ENCODE measurements at places on chromosomes 16 and 17.

- DNase-seq: no peak
Observed at GRCh38 chr16:990516-991291, 9.1 kb downstream of the SOX8 start.

GRCh38 chr16:73778887-73779286, 517.7 kb upstream of the PSMD7 start:
- DNase-seq: no peak

DNA sequence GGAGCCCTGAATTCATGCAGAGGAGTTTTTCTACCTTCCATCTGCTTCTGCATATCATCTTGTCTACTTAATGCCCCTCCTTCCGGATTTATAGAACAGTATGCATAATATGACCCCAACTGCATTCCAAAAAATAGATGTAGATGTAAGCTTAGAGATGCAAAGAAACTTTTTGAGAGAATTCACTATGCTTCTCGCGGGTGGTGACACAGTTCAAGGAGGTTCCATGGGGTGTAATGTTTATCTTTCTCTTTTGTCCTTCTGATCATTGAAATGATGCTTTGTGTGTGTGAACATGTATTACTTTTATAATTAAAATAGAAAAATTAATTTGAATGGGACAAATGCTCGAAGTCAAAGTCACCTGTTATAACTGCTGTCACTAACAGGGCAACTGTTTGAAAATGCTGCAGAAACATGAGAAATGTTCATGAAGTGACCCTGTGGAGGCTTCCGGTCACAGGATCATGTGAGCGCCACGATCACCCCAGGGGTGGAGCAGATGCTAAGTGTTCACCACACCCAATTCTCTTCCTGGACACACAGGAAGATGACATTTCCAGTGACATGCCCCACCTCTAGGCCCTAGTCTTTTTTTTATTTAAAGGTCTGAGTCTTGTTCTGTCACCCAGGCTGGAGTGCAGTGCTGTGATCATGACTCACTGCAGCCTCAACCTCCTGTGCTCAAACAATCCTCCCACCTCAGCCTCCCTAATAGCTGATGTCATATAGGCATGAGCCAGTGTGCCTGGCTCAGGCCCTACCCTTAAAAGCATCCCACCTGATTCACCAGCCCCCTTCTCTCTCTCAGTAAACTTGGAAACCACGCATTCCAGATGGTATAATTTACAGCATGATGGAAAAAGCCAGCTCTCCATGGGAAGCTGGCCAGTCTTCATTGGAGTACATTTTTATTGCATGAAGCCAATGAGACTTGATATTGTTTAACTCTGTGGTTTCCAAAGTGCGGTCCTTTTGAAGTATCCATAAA, 21.0 kb upstream of the AGRP start:
- peak; percentile 40 for DNase-seq

- no peak for DNase-seq
Observed at GRCh38 chr17:44176671-44177501, 6.4 kb downstream of the ASB16 start.

- DNase-seq: peak; percentile 95
Observed at GRCh38 chr16:65658349-65658748, 536.5 kb upstream of the CDH11 start.

DNA sequence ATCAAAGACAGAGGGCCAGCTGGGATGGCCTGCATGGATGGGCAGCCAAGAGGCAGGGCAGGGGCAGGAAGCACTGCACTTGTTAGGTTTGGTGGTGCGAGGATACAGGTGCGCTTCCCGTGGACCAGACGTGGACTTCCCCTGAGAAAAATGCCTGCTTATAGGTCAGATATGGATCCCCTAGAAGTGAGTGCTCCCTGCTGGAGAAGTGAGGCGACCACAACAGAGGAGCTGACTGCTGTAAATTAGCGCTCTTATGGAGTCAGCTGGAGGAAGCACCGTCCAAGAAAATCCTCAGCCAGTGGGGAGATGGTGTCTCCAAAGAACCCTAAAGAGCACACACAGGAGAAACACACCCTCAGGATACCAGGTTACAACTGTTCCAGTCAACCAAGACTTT, 27.7 kb upstream of the CCDC182 start:
- no peak for DNase-seq

- DNase-seq: no peak
Observed at GRCh38 chr16:21276090-21276489, 2.0 kb downstream of the CRYM start.

GRCh38 chr17:43616029-43616351, 45.7 kb downstream of the MEOX1 start:
- no peak for DNase-seq

DNA sequence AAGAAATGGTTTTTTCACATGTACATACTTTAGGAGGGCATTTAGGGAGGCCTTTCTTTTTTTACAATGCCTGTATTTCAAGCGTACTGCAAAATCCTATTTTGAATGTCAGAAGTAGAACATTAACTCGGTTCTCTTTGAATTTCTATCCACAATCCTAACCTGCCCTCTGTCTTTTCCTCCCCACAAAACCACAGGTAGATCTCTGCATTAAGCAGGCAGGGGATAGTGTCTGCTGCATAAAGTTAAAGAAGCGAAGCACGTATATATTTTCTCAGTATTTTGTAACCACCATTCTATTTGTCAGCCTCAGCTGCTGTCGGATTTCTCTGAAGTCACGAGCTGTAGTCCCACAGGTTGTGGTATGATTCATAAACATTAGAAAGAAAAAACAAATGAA, 137.5 kb downstream of the SHISA6 start:
- DNase-seq: no peak

GRCh38 chr16:73792199-73793020, 504.2 kb upstream of the PSMD7 start:
- no peak for DNase-seq

DNA sequence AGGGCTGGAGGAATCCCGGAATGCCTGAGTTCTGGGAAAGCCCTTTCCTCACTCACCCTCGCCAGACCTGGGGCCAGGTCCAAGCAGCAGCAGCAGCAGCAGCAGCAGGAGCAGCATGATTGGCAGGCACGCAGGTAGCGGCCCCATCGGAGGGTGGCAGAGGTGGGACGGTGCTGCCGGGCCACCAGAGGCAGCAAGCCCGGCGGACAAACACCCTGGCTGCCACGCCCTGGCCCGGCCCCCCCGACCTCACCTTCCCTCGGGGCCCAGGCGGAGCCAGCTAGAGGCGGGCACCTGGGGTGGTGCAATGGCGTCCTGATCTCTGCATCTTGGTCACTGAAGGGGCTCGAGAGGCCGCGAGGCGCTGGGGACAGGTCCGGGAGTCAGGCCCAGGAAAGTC, 122.4 kb downstream of the LAT start:
- DNase-seq: no peak

- no peak for DNase-seq
Observed at GRCh38 chr16:59487067-59487466, 753.0 kb upstream of the GOT2 start.

- DNase-seq: no peak
Observed at GRCh38 chr16:68339214-68339613, 28.4 kb downstream of the PRMT7 start.

DNA sequence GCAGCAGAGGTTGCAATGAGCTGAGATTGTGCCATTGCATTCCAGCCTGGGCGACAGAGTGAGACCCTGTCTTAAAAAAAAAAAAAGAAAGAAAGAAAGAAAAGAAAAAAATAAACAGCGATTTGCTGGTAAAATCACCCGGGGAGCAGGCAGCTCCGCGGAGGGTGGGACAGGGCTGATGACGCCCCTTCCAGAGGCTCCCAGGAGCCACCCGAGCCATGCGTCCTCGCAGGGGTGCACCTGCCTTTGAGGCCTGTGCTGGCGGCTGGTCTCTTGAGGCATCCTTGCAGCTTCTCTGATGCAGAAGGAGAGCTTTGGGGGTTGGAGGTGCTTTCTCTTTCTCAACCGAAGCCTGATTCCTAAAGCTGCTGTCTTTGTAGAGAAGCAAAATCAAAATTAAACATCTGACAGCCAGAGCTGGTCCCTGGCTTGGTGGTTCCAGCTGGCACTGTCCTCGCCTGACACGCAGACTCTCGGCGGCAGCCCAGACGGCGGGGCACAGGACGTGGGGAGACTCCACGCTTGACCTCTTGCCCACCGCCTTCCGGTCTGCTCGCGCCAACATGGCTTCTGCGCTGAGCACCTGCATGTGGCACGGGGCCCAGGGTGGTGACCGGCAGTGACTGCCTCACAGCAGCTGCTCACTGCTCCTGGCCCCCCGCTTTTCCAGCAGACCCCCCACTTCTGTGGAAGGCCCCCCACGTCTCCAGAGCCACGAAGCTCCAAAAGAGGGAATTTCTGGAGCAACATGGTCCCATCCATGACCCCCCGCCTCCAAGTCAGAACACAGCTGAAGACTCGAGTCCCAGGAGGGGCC, 6.6 kb downstream of the UTS2R start:
- DNase-seq: no peak

DNA sequence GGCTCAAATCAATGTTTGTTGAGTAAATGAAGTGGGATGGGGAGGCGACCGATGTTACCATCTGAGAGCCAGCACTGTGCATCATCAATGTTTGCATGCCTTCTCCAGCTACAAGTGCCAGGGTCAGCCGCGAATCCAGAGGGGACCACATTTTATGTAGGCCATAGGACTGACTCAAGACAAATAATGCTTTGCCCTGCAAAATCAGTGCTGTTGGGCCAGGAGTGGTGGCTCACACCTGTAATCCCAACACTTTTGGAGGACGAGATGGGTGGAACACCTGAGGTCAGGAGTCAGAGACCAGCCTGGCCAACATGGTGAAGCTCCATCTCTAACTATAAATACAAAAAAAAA, 53.1 kb upstream of the WSB1 start:
- DNase-seq: no peak

GRCh38 chr17:75181608-75182318, 996 bp downstream of the SUMO2 start:
- no peak for DNase-seq

GRCh38 chr17:79971651-79972050, 64.0 kb downstream of the TBC1D16 start:
- DNase-seq: no peak

DNA sequence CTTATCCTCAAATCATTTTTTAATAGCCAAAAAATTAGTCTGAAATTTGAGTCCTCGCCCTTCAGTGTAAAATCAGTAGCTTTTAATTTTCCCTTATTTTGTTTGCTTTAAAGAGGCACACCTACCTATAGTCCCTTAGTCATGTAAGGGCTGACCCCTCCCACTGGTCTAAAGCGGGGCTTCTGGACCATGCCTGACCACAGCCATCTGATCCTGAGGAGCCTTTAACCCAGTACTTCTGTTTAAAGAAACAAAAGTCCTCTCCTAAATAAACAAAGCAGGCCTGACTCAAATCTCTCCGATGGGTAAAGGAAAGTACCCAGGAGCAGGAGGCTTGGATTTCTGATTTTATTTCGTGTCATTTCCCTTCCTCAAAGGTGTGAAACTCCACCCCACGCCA, 92.0 kb upstream of the CCL2 start:
- no peak for DNase-seq

- peak; percentile 92 for DNase-seq
Observed at GRCh38 chr17:63395075-63395805, 50.9 kb downstream of the CYB561 start.

DNA sequence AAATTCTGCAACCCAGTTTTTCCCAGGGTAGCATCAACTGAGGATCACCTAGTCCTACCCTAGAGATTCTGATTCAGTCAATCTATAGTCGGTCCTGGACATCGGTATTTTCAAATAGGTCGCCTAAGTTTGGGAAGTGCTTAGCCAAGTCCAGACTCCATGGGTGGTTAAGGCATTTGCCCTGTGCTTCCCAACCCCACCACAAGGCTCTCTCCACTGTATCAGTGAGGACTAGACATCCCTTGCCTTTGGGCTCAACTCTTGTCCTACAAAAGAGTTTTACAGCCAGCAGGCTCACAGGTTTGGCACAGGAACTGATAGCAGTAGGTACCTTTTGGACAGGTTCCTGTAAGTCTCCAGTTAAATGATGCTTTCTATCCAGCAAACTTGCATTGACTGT, 13.8 kb downstream of the HYDIN start:
- DNase-seq: no peak

GRCh38 chr17:1797323-1797722, 32.4 kb downstream of the SMYD4 start:
- DNase-seq: no peak

- DNase-seq: no peak
Observed at GRCh38 chr17:79201536-79202227, 127.1 kb downstream of the ENGASE start.

GRCh38 chr16:80802902-80803301, 1.5 kb downstream of the CDYL2 start:
- no peak for DNase-seq

- DNase-seq: no peak
Observed at GRCh38 chr16:54191592-54191991, 95.0 kb downstream of the IRX3 start.

GRCh38 chr17:57811638-57812280, 38.1 kb downstream of the MRPS23 start:
- no peak for DNase-seq

DNA sequence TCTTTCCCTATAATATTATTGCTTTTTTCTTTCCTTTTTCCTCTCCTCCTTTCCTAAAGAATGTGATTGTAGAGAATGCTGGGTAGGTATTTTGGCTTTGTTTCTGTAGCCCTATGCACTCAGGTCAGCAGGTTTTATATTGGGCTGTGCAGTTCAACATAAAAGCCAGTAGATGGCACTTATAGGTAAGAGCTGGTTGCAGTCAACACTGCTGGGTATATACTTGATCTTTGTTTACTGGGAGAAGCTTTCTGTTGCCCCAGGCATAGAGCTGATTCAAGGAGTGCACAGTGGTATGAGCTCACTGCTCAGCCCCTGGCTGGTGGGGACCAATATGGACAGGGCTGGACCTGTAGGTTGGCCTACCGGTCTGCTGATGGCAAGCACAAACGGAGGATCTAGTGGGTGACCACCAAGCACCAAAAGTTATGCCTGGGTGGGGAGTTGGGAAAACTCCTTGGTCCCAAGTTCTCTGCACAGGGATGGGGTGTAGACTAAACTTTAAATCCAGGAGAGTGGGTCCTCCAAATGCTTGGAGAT, 378.9 kb downstream of the PMP22 start:
- peak; percentile 8 for DNase-seq

DNA sequence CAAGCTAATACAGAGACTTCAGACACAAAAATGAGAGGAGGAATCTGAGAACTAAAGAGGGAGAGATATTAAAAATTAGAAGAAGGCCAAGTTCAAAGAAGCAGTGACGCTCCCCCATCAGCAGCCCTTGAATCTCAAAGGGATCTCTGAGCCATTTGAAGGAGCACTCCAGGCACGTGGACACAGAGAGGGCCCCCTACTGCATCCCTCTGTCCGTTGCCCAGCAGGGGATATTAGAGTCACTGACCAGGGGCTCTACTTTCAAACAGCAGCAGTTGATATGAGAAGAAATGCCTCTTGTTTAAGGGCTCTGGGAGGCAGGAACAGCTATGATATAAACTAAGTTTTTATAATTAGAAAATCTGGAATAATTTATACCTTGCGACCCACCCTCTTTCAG, 479.0 kb upstream of the SALL1 start:
- no peak for DNase-seq

GRCh38 chr17:50289278-50289677, 15.0 kb downstream of the TMEM92 start:
- peak; percentile 72 for DNase-seq

GRCh38 chr16:21023509-21024202, 123.1 kb downstream of the LYRM1 start:
- DNase-seq: peak; percentile 33

All from fibroblast of the aortic adventitia (primary cell).